ENCODE measurements at places on chromosomes 3 and 15.
A peak's percentile ranks its signal among the peaks of the same experiment; 100 is the strongest.

DNA sequence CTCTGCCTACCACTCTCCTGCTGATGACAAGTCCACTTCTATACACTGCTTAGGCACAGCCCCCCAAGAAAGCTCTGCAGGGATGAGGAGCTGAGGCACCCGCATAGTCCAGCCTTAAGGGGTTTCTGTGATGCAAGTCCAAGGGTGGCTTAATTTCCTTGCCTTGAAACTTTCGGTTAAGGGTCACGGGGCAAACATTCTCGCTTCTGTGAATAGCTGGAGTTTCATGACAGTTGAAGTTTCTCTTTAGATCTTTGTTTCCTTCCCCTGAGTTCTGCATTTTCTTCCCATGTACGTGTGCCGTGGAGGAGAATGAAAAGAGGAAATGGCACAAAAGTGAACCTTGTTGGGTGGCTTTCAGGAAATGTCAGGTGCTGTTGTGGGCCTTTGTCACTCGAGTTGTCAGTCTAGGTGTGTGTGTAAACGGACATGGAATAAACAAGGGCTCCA lies 7.0 kb downstream of the GPR160 start:
- peak overlapping the region; percentile 97 for H3K27ac ChIP-seq
- peaks cover 42% of the 10 kb centered on the region for H3K4me1 ChIP-seq
- peak; percentile 83 for DNase-seq
- H3K27me3 ChIP-seq, result no peaks in the 10 kb centered on the region
- H3K4me3 ChIP-seq, result peak overlapping the region; percentile 65

DNA sequence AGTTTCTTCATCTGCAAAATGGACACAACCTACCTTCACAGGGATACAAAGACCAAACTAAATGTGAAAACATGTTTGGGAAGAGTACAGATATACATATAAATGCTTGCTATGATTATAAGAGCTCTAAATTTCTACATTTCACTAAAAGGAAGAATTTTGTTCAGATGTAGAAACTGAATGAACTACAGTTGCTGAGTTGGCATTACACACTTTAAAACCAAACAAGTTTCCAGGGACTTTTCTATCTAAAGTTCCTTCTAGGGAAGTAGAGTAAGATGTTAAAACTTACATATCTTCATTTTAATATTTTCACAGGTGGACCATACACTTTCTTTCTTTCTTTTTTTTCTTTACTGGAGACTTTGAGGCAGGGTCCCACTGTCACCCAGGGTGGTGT lies 4.6 kb downstream of the AAGAB start:
- no peak for DNase-seq
- H3K27me3 ChIP-seq, result no peaks in the 10 kb centered on the region
- peaks cover 38% of the 10 kb centered on the region for H3K4me1 ChIP-seq
- H3K27ac ChIP-seq, result no peak overlapping the region
- peaks cover 20% of the 10 kb centered on the region for H3K36me3 ChIP-seq
- no peak overlapping the region for H3K4me3 ChIP-seq

- H3K27ac ChIP-seq, result no peak overlapping the region
- peaks cover 43% of the 10 kb centered on the region for H3K4me1 ChIP-seq
- DNase-seq, result no peak
- H3K4me3 ChIP-seq, result no peak overlapping the region
- peaks cover 23% of the 10 kb centered on the region for H3K27me3 ChIP-seq
These were observed 34.0 kb upstream of the CCK start for GRCh38 chr3:42300013-42300412.

- H3K4me3 ChIP-seq, result peak overlapping the region; percentile 54
- H3K27me3 ChIP-seq, result no peaks in the 10 kb centered on the region
- no peak for DNase-seq
- no peaks in the 10 kb centered on the region for H3K36me3 ChIP-seq
These were observed 75.4 kb upstream of the POMGNT2 start for GRCh38 chr3:43181202-43181821.

GRCh38 chr15:58487041-58487723 lies 55.4 kb downstream of the LIPC start:
- DNase-seq, result no peak
- no peaks in the 10 kb centered on the region for H3K36me3 ChIP-seq
- no peak overlapping the region for H3K4me3 ChIP-seq
- H3K27me3 ChIP-seq, result no peaks in the 10 kb centered on the region

DNA sequence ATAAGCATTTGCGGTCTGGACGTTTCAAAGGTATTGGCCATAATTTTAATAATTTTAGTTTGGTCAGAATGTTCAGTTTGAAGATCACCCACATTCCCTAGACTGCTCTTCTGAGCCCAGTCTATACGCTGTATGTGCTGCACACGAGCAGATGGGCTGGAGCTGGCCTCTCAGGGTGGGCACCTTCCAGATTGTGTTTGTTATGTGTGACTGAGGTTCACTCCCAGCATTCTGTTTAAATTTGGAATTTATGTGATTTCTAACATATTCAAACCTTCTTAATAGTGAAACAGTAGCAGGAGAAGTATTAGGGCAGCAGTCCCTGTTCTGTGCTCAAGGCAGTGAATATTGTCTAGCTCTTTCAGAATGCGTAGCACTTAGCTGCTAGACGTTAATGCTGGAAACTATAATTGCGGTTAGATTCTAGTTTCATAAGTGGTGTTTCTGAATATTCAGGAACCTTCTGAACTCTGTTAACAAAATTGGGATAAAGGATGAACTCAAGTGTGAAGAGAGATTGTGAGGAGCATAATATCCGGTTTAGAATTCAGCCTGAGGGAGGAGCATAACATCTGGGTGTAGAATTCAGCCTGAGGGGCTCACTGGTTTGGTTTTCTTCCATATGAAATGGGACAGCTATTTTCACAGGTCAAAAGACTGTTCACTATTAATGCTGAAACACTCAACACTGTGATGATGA lies 68.6 kb upstream of the RPL35A start:
- peaks cover 20% of the 10 kb centered on the region for H3K36me3 ChIP-seq
- H3K27ac ChIP-seq, result peak overlapping the region; percentile 56
- H3K4me1 ChIP-seq, result peaks cover 5% of the 10 kb centered on the region
- no peak for DNase-seq

Data from naive B cell (primary cell).